ENCODE measurements at places on chromosomes 16 and 17. TPM values are rescaled to one million over a fixed set of nuclear protein-coding genes. Genes with fewer than 3 reads are reported as not detected.

DNA sequence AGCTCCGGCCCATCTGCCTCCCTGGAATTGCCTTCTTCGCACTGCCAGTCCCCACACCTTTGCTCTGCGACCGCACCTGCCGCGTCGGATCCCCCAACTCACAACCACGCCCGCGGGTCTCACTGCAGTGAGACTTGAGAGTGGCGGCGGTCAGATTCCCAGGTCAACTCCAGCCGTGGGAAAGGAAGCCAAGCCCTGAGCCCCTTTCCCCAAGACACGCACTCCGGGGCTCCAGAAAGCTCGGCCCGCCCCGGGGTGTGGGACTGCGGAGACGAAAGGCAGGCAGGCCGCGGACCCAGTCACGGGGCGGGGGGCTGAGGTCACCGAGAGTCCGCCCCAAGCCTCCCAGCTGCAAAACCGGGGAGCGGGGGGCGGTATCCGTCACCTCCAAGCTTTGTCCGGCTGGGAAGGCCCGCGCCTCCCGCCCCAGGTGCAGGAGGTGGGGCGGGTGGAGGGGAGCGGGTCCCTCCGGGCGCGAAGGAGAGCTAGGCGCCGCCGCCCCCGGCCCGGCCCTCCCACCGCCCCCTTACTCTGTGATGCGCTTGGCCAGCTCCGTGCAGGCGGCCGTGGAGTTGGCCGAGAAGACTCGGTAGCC lies 615 bp downstream of the PRPSAP1 start:
- H3K36me3 ChIP-seq = peaks cover 5% of the 10 kb centered on the region
- peak overlapping the region; percentile 95 for H3K4me3 ChIP-seq
- H3K27me3 ChIP-seq = no peaks in the 10 kb centered on the region
- DNase-seq = peak; percentile 58
- peak overlapping the region; percentile 89 for H3K27ac ChIP-seq
- peaks cover 21% of the 10 kb centered on the region for H3K4me1 ChIP-seq

DNA sequence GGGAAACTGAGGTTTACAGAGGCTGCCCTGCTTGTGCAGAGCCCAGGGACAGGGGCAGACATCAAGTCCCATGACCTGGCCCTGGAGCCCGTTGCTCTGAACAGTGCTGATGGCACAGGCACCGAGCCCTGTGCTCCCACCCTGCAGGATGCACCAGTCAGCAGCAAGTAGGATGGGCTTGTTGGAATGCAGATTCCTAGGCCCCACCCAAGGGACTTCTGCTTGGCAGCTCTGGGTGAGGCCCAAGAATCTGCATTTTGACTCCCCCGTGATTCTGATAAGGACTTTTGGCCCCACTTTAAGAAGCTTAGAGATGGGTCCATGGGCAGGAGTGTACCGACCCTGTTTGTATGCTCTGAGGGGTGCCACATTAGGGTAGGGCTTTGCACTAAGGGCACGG lies 23.3 kb downstream of the LASP1 start:
- peaks cover 67% of the 10 kb centered on the region for H3K4me1 ChIP-seq
- no peaks in the 10 kb centered on the region for H3K27me3 ChIP-seq
- H3K27ac ChIP-seq = peak overlapping the region; percentile 50
- H3K4me3 ChIP-seq = no peak overlapping the region

- peak overlapping the region; percentile 75 for H3K27ac ChIP-seq
- no peak overlapping the region for H3K4me3 ChIP-seq
- H3K27me3 ChIP-seq = no peaks in the 10 kb centered on the region
- no peaks in the 10 kb centered on the region for H3K36me3 ChIP-seq
- no peak for DNase-seq
Measured at GRCh38 chr17:57357830-57358430, 101.6 kb downstream of the MSI2 start.

DNA sequence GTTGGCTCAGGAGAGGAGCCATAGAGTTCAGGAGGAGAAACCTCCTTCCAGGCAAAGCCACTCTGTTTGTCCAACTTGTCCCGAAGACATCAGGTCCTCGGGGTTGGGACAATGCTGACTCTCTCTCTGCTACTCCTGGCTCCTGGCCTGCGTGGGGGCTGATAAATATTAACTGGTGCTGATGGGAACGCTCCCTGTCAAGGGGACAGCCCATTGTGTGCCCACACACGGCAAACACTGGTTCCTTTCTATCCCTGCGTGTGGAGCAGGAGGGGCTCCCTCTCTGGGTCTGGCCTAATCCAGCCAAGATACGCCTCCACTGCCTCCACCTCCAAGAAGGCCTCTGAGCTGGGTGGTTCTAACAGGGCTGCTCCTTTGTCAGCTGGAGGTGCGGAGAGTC lies 4.4 kb downstream of the KIF19 start:
- H3K36me3 ChIP-seq = no peaks in the 10 kb centered on the region
- no peak overlapping the region for H3K4me3 ChIP-seq
- H3K27me3 ChIP-seq = peaks cover 26% of the 10 kb centered on the region
- H3K27ac ChIP-seq = no peak overlapping the region
- peaks cover 17% of the 10 kb centered on the region for H3K4me1 ChIP-seq

DNA sequence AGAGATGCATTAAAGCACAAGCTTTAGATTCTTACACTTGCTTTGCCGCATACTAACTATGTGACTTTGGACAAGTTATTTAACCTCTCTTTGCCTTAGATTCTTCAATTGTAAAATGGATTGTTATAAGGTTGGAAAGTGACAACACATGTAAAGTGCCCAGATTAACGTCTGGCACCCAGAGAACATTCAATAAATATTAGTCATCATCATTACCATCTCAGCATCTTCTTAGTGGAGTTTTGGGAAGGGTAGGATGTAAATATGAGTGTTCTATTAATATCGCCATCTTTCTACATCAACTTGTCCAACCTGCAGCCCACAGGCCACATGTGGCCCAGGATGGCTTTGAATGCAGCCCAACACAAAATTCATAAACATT lies 27.4 kb upstream of the FAM20A start:
- no peak for DNase-seq
- H3K27ac ChIP-seq = no peak overlapping the region
- no peaks in the 10 kb centered on the region for H3K4me1 ChIP-seq
- no peaks in the 10 kb centered on the region for H3K27me3 ChIP-seq

DNA sequence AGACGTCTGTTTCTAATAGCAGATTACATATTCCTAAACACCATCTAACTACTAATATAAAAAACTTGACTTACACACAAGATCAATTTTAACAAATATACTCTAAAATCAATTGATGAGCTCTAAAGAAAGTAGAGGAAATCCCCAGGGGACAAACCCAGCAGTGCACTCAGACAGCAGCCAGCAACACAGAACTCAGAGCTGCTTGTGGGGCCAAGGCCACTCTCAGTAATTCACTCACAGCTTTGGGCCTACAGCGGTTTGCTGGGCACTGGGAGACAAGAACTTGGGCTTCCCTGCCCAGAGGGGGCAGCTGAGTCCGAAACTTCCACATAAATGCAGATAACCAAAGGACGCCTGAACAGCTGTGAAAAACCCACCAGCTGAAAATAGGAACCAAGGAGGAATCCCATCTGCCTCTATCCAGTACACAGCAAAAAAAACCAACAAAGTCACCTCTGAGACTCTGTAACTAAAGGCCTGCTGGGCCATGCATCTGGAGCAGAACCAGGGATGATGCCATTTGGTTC lies 21.4 kb downstream of the NPLOC4 start:
- DNase-seq = peak; percentile 5
- H3K36me3 ChIP-seq = peaks cover 75% of the 10 kb centered on the region
- no peak overlapping the region for H3K27ac ChIP-seq
- H3K27me3 ChIP-seq = no peaks in the 10 kb centered on the region
- H3K4me1 ChIP-seq = no peaks in the 10 kb centered on the region

DNA sequence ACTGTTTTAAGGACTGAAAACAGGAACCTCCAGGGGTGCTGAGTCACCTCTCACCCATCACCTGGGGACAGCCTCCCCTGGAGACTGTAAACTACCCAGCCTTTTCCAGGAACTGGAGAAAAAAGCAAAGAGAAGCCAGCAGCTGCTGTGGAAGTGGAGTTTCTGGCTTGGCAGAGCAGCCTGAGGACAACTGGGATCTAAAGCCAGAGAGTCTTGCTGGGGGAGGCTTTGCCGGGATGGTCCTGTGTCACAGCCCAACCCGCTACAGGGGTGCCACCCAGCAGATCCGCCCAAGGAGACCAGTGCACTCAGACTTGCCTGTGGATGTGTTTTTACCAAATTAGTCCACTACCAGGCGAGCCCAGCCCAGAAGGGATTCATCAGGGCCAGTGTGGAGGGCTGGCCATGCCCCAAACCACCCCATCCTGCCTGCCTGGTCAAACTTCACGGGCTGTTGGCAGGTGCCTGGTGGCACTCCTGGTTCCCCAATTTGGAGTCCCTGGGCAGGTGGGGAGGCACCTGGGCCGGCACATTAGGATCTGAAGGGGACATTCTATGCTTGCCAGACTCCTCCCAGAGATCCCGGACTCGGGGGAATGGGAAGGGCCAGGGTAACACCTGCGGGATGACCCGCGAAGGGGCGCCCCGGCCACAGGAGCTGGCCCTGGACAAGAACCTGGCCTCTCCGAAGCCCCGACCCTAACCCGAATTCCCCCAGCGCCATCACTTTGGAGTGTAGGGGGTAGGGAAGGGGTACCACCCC lies 771 bp downstream of the MSRB1 start:
- no peaks in the 10 kb centered on the region for H3K27me3 ChIP-seq
- peaks cover 17% of the 10 kb centered on the region for H3K4me1 ChIP-seq
- H3K4me3 ChIP-seq = peak overlapping the region; percentile 71
- peak overlapping the region; percentile 71 for H3K27ac ChIP-seq
- DNase-seq = peak; percentile 60
- H3K36me3 ChIP-seq = peaks cover 37% of the 10 kb centered on the region

PRR11 gene
- 4.1 TPM for total RNA-seq

EVPL gene
- total RNA-seq = 36.8 TPM

DUSP3 gene
- total RNA-seq = 92.9 TPM

MT1B gene
- not detected for total RNA-seq
